ENCODE measurements at places on chromosomes 6 and 20.

- peak; percentile 52 for DNase-seq
Measured at GRCh38 chr6:162371121-162371520, 356.4 kb downstream of the PRKN start.

DNA sequence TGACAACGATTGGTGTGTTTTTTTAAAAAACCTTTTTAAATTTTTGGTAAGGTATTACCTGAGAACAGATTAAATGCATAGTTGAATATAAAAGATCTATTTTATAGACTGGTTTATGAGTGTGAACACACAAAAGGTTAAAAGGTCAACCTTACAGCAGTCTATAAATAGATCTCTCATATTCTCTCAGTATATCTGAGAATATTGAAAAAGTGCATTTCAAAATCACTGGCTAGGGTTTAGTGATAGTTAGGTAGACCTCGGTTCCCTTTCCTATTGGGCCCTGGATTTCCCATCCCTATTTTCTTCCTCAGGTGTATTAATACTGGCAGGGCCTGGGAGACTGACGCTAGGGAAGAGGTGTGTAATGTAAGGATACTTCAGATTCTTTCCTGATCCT, 723 bp upstream of the ZNF451 start:
- DNase-seq: no peak

GRCh38 chr6:39218868-39219567, 10.3 kb downstream of the KCNK5 start:
- DNase-seq: peak; percentile 23

GRCh38 chr6:94510877-94511276, 1066.5 kb upstream of the MANEA start:
- no peak for DNase-seq

- peak; percentile 88 for DNase-seq
Measured at GRCh38 chr6:27295301-27296079, 16.6 kb downstream of the POM121L2 start.

GRCh38 chr6:6686748-6687601, 98.5 kb downstream of the LY86 start:
- peak; percentile 99 for DNase-seq

GRCh38 chr6:79756496-79756895, 125.4 kb downstream of the SH3BGRL2 start:
- DNase-seq: no peak

DNA sequence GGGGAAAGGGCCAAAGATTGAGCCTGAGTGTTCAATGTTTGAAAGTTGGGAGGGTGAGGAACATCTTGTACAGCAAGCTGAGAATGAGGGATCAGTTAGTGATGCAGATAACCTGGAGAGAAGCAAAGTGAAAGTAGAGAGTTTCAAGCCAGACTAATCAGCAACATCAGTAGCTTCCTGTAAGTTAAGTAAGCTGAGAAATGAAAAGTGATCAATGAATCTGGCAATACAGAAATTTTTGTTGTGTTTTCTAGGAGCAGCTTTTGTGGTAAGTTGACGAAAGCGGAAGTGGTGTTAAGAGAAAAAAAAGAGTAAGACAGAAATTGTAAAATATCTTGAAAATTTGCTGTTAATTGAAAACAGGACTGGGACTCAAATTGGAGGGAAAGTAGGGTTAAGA, 855.5 kb upstream of the MAP3K7 start:
- no peak for DNase-seq

GRCh38 chr6:43809417-43810305, 39.6 kb downstream of the VEGFA start:
- DNase-seq: peak; percentile 74

DNA sequence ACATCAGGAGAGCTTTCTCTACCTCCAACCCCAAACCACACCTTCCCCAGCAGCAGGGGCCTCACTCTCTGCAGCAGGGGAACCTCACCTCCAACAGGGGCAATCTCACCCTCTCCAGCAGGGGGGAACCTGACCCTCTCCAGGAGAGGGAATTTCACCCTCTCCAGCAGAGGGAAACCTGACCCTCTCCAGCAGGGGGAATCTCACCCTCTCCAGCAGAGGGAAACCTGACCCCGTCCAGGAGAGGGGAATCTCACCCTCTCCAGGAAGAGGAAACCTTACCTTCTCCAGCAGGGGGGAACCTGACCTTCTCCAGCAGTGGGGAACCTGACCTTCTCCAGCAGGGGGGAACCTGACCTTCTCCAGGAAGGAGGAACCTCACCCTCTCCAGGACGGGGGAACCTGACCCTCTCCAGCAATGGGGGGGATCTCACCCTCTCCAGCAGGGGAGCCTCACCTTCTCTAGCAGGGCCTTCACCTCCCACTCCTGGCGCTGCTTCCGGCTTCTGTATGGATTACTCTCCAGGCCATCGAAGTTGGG, 3.1 kb downstream of the B3GALT4 start:
- DNase-seq: peak; percentile 78

- no peak for DNase-seq
Measured at GRCh38 chr6:118401325-118401975, 146.6 kb upstream of the PLN start.
